ENCODE measurements at places on chromosomes 7 and 10. TPM values are rescaled to one million over a fixed set of nuclear protein-coding genes. Genes with fewer than 3 reads are reported as not detected.

Gene GTPBP4
- 50.3 TPM for total RNA-seq

DNA sequence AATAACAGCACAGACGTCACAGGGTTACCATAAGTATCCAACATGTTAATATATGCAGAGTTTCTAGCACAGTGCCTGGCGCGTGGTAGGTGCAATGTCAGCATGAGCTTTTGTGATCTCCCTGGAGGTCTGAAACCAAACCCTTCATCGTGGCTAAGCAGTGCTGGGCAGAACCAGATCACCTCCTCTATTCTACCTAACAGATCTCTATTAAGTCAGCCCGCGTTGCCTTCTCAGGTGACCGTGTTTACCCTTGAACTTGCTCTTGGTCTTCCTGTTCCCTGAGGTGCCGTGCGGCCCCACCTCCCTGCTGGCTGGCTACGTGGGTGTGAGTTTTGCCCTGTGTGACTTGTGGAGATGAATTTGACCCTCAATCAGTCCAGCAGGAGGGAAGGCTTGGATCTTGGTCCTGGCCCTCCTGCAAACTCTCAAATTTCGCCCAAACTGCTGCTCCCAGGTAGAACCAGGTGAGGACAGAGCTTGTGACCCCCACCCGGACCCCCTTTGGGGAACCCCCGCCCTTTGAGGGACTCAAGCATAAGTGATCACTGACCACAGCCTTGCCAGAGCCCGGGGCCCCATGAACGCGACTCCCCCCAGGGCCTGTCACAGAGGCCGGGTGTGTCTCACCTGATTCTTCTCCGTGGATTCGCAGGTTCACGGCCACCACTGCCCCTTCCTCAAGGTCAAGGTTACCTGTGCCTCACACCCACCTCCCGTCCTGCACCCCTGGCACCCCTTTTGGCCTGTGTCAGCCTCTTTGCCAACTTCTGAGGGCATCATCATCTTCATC, 54.2 kb downstream of the ELFN1 start:
- H3K27me3 ChIP-seq = peaks cover 2% of the 10 kb centered on the region
- no peak for DNase-seq
- H3K36me3 ChIP-seq = no peaks in the 10 kb centered on the region
- no peak overlapping the region for H3K4me3 ChIP-seq
- no peak overlapping the region for H3K27ac ChIP-seq

GRCh38 chr10:3064423-3064822, 2.9 kb upstream of the PFKP start:
- no peaks in the 10 kb centered on the region for H3K27me3 ChIP-seq
- DNase-seq = no peak

Gene COL13A1
- total RNA-seq = not detected

GRCh38 chr7:26131056-26131589, 20.9 kb upstream of the NFE2L3 start:
- no peak for DNase-seq
- no peak overlapping the region for H3K4me3 ChIP-seq
- no peaks in the 10 kb centered on the region for H3K4me1 ChIP-seq
- no peak overlapping the region for H3K27ac ChIP-seq
- no peaks in the 10 kb centered on the region for H3K27me3 ChIP-seq

GRCh38 chr10:131676800-131677421, 223.9 kb upstream of the PPP2R2D start:
- H3K4me3 ChIP-seq = no peak overlapping the region
- no peaks in the 10 kb centered on the region for H3K27me3 ChIP-seq
- H3K36me3 ChIP-seq = no peaks in the 10 kb centered on the region

DNA sequence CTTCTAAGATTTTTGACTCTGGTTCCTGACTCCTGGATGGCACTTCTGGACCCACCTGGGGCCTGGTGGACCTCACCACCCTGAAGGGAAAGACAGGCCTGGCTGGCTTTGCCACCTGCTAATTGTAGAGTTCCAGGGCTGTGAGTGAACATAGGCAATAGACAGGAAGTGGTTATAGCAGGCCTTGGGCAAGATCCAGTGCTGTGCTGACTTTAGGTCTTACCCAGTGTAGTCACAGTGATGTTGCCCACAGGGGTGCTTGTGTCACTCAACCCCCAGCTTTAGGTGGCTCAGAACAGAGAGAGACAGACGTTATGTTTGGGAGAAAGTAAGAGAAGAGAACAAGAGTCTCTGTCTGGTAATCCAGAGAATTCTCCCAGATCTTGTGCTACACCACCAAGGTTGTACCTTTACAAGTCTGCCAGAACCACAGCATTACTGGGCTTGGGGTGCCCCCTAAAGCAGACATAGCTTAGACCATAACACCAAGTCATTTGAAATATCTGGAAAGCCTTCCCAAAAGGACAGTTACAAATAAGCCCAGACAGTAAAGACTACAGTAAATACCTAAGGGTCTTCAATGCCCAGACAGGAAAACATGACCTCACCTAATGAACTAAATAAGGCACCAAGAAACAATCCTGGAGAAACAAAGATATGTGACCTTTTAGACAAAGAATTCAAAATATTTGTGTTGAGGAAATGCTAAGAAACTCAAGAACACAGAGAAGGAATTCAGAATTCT, 303.4 kb downstream of the PCLO start:
- H3K36me3 ChIP-seq = no peaks in the 10 kb centered on the region
- no peak overlapping the region for H3K4me3 ChIP-seq
- no peak for DNase-seq
- no peak overlapping the region for H3K27ac ChIP-seq
- no peaks in the 10 kb centered on the region for H3K27me3 ChIP-seq

GRCh38 chr10:76115471-76116155, 684.2 kb downstream of the LRMDA start:
- H3K36me3 ChIP-seq = no peaks in the 10 kb centered on the region
- H3K4me3 ChIP-seq = no peak overlapping the region
- no peaks in the 10 kb centered on the region for H3K27me3 ChIP-seq
- no peaks in the 10 kb centered on the region for H3K4me1 ChIP-seq
- no peak for DNase-seq

- no peak for DNase-seq
- no peak overlapping the region for H3K4me3 ChIP-seq
- no peaks in the 10 kb centered on the region for H3K27me3 ChIP-seq
- peaks cover 16% of the 10 kb centered on the region for H3K4me1 ChIP-seq
Observed at GRCh38 chr7:132650498-132650897, 74.2 kb upstream of the PLXNA4 start.

- no peaks in the 10 kb centered on the region for H3K27me3 ChIP-seq
- no peaks in the 10 kb centered on the region for H3K4me1 ChIP-seq
- no peaks in the 10 kb centered on the region for H3K36me3 ChIP-seq
- DNase-seq = no peak
- H3K27ac ChIP-seq = no peak overlapping the region
- no peak overlapping the region for H3K4me3 ChIP-seq
Observed at GRCh38 chr7:70589590-70589989, 542.4 kb upstream of the GALNT17 start.

DNA sequence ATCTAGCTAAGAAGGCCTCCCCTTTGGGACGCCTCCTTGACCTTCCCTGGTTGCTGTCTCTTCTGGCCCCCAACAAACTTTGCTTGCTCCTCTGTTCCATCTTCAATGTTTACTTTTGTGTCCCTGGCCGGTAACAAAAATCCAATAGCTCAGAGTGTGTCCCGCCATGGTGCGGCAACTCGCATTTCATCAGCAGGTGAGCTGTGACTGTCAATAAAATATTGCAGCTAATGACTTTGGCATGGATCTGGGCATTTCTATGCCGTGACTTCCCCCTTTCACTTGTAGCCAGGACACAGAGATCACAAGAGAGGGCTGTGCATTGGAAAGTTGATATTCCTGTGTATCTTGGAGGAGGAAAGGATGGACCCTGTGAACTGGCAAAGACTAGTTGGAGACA, 317.6 kb downstream of the RPS24 start:
- H3K36me3 ChIP-seq = no peaks in the 10 kb centered on the region
- DNase-seq = no peak
- no peaks in the 10 kb centered on the region for H3K27me3 ChIP-seq
- no peaks in the 10 kb centered on the region for H3K4me1 ChIP-seq
- no peak overlapping the region for H3K4me3 ChIP-seq

DNA sequence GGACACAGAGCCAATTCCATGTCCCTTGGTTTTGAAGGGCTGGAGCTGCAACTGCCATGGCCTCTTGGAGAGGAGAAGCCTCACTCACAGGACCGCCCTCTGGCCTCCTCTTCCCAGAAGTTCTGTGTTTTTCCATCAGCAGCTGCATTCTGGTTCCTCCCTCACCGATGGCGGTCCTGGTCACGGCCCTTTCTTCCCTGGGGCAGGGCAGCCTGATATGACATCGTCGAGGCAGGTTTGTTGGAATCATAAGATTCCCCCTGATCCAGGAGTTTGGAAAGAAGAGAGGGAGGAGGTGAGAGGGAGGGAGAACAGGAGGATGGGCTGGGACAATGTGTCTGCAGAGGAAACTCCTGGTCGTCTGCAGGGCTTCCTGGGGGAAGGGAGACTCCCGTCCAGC, 82.7 kb upstream of the PDZD8 start:
- H3K27ac ChIP-seq = no peak overlapping the region
- H3K36me3 ChIP-seq = no peaks in the 10 kb centered on the region
- no peak for DNase-seq
- no peaks in the 10 kb centered on the region for H3K4me1 ChIP-seq

DNA sequence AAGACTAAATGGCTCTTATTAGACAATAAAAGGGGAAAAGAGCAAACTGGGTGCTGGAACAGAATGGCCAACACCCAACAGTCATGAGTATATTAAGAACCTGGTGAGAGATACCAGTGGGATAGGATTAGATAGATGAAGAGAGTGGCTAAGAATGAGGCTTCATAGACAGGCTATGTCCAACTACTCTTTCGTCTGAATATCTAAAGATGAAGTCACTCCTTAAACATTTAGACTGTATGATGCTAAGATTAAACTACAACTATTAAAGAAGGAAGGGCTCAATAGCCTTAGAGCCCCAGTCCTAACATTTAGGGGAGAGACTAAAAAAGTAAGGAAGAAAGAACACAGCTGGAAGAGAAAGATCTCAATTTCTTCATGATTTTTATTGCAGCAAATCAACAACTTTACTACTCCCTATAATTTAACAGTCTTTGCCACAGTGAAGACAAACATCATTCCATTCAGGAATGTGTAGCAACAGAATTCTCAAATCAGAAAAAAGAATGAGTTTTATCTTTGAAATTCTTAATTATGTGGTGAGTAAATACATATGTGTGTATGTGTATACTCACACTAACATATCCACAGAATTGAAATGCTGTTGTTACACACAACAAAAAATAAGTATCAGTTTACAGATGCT, 45.6 kb downstream of the CACNA2D1 start:
- no peaks in the 10 kb centered on the region for H3K4me1 ChIP-seq
- DNase-seq = no peak
- no peak overlapping the region for H3K4me3 ChIP-seq
- no peaks in the 10 kb centered on the region for H3K36me3 ChIP-seq
- no peak overlapping the region for H3K27ac ChIP-seq

GRCh38 chr10:71395621-71396020, 1.1 kb upstream of the CDH23 start:
- H3K27me3 ChIP-seq = peaks cover 59% of the 10 kb centered on the region
- H3K4me3 ChIP-seq = no peak overlapping the region
- no peak for DNase-seq
- H3K36me3 ChIP-seq = no peaks in the 10 kb centered on the region
- H3K4me1 ChIP-seq = peaks cover 14% of the 10 kb centered on the region
